Heart right ventricle (tissue), 16 donors: ENCODE measurements at places on chromosomes 1 and 21. TPM values are rescaled to one million over a fixed set of nuclear protein-coding genes. Genes with fewer than 3 reads are reported as not detected.

DNA sequence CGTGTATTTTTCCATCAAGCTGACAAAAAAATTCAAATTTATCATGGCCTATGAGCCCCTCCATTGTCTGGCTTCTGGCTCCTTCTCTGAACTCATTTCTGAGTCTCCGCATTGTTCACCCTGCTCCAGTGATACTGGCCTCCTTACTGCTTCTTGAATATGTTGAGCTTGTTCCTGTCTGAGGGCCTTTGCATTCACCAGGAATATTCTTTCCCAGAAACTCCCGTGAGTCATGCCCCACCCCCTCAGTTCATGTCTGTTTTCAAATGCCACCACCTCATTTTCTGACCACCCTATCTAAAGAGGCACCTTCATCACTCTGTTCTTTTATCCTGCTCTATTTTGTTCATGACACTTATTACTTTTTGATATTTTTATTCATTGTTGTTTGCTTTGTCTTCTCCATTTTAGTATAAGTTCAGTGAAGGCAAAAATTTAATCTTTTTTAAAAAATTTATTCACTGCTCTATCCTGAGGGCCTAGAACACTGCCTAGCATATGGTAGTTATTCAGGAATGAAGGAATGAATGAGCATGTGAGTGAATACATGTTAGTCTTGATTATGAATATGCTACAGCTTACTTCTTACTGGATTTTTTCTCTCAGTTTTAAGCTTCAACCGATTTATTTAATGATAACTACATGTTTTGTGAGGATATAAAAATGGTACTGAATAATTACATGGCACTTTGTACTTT, 140.4 kb upstream of the C1orf105 start:
- DNase-seq = no peak

Gene GPR3
- total RNA-seq = not detected

GRCh38 chr21:45147473-45148315, 73.3 kb downstream of the ADARB1 start:
- DNase-seq = no peak

Gene HSPA13
- 20.8 TPM for total RNA-seq

DNA sequence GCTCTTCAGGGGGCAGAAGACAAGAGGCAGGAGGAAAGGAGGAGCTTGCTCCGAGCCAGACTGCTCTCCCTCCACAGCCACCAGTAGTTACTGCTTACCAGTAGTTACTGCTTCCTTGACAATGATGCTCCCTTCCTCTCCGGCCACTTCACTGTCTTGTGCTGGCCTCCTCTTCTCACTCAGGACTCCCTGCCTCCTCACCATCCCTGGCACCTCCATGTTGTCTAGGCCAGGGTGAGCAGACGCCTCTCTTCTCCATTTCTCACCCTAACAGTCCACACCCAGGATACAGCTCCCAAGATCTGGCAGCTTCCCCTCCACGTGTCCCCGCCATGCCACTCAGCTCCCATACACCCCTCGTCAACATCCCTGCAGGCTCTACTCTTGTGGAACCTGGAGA, 82.4 kb upstream of the TLR5 start:
- DNase-seq = no peak

Gene GFI1
- 0.11 TPM for total RNA-seq

- DNase-seq = no peak
Observed at GRCh38 chr1:210727709-210728108, 399.0 kb downstream of the HHAT start.

DNA sequence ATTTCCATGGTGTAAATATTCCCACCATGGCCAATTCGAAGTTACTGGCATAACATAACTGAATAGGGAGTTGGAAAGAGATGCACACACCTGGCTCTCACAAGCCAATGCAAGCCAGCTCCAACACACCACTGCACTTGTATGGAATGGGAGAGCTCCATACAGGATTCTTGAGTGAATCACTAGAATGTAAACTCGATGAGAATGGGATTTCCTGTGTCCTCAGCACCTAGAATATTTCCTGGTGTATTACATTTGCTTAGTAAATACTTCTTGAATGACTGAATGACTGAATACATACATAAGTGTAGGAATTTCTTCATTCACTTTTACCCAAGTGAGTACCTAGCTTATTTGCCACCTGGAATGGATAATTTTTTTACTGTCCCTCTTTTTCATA, 16.2 kb upstream of the PPIE start:
- DNase-seq = no peak

DNA sequence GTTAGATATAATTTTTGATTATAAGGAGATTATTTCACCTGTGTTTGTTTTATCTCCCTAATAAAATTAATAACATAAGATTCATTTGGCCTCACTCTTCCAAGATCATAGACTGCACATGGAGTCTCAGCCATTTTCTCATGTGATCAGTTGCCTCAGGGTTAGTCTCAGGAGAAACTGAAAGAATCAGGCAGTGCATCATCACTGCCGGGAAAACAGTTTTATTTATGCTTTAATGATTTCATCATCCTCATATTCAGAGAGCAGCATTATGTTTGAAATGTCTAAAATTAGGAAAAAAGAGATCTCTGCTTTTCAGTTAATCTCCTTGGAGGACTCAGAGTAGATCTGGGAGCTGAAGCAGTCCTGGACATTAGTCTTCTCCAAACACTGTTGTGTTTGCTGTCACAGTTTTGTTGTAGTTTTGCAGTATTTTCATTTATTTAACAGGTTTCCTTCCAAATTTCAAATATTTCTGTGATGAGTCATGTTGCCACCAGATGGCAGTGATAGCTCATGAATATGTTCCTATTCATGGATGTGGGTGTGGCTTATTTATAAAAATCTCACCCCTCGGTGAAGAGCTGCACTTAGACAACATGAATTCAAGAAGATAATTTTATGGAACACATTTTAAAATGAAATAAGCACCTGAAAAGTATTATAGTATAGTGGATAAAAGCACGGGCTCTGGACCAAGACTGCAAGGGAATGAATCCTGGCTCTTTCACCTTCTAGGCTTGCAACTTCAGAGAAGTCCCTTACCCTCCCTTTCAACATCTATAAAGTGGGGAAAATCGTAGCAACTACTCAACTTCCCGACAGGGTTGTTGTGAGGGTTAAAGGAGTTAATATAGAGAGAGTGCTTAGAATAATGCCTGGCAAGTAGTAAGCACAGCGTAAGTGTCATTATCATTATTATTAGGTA, 31.2 kb downstream of the CHD1L start:
- peak; percentile 40 for DNase-seq

Gene HSD3B2
- not detected for total RNA-seq

Gene CIART
- 11.6 TPM for total RNA-seq

Gene THRAP3
- total RNA-seq = 100.0 TPM

- no peak for DNase-seq
Observed at GRCh38 chr1:221335161-221336101, 406.5 kb downstream of the DUSP10 start.

DNA sequence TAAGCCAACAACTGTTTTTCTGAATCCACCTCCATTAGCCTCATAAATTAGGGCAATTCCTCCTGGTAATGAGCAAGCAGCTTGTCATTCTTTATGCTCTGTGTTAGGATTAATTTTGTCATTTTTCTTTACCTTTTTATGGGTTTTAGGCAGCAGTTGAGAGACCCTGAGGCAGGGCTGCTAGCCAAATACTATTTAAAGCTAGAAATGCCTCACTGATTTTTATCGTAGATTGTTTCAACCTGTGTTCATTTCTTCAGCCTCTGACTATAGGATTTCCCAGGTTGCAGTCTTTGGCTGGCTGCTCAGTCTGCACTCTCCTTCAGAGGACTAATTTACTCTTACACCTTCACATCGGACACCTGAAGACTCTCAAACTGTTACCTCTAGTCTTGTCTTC, 61.9 kb upstream of the RABGAP1L start:
- no peak for DNase-seq

- DNase-seq = no peak
Observed at GRCh38 chr1:112818990-112819689, 104.0 kb upstream of the PPM1J start.

DNA sequence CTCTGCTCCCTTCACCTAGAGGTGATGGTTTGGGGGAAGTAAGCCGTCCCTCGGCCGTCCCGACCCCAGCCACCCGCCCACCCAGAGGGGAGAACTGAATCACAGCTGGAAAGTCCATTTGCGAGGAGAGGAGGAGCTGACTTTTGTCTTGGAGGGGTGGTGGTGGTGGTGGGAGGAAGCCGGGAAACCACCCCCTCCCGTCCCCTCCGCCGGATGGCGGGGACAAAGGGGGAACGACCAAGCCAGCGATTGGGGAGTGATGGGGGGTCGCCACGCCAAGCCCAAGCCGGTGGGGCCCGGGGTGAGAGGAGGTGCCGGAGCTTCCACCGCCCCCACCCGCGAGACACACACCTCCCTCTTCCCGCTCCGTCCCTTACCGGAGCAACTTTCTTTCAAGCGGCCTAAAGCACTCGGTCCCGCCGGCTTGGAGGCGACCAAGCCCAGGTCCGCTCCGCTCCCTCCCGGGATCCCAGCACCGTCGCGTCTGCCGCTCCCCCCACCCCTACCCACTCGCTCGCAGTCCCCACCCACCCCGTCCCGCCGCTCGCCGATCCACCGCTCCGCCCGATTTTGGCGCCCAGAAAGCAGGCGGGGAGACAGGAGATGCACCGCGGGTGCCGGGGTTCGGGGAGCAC, 540 bp downstream of the ARHGEF2 start:
- DNase-seq = no peak

GRCh38 chr21:27807596-27807995, 840.7 kb upstream of the ADAMTS5 start:
- DNase-seq = no peak

Gene IL12RB2
- 0.89 TPM for total RNA-seq

- DNase-seq = peak; percentile 73
Observed at GRCh38 chr1:206106328-206107167, 10.6 kb downstream of the AVPR1B start.

DNA sequence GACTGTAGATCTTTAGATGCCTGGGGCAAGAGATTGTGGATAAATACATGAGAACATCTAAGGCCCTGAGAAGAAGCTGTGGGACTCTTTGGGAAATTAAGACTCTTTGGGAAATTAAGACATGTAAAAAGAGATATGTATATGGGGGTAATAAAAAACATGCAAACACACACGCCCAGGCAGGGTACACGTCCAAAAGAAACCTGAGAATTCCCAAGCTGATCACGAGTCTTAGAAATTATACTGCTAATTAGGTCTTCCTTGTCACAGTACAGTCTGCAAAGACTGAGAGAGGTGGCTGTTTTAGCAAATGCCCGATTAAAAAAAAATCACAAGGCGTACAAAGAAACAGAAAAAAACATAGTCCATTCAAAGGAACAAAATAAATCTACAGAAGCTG, 39.3 kb upstream of the ERO1B start:
- no peak for DNase-seq

- DNase-seq = no peak
Observed at GRCh38 chr1:185070051-185070450, 24.7 kb downstream of the RNF2 start.

Gene LCE1F
- total RNA-seq = not detected

DNA sequence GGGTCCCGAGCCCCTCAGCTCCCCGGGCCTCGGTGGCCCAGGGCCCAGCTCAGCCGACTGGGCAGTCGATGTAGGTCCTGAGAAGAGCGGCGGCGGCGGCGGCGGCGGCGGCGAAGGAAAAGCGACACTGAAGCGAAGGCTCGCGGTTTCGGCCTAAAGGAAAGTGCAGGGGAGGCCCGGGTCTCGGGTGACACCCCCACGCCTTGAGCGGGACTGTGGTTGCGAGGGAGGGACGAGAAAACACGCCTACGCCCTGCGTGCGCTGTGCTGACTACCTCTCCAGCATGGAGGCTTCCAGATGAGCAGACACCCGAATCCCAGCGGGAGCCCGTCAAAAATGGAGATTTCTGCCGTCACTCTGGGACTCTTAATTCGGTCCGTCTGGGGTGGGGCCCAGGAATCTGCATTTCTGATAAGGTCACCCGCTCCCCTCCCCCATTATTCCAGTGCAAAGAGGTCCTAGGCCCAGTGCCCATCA, 31.2 kb downstream of the DNTTIP2 start:
- peak; percentile 73 for DNase-seq

GRCh38 chr1:150628766-150629114, 672 bp downstream of the ENSA start:
- DNase-seq = no peak

DNA sequence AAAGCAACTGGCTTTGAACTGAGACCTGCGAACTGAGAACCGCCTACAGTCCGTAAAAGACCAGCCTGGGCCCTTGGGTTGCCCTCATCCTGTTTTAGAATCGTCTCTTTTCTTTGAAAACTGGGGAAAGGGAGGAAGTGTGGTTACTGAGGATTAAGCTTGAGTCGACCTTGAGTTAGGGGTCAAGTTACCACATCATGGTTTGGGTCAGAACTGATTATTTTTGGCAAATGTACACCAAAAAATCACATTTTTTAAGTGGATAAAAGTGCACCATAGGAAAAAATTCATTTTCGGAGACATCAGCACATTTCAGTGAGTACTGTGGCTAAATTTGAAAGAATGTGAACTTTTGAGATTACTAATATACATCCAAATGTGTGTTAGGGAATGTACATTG, 76.9 kb upstream of the KAZN start:
- no peak for DNase-seq

DNA sequence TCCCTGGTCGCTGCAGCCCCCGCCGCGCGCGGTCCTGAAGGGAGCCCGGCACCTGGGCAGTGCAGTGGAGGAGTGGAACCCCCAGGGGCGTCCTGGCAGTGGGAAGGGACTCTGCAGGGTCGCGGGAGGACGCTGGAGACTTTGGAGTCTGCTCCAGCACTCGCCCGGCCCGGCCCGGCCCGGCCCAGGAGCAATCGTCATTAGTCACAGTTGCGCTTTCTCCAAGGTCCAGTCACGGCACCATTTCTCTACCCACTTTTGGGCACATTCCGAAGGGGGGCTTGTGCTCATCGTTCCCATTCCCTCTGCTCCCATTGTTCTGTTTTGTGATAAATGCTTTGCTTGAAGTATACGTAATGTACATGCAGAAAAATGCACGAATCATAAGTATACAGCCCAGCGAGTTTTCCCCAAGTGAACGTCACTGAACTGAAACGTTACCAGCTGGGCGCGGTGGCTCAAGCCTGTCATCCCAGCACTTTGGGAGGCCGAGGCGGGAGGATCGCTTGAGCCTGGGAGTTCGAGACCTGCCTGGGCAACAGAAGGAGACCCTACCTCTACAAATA, 999 bp downstream of the THAP3 start:
- DNase-seq = no peak

GRCh38 chr1:239997515-239998311, 94.0 kb upstream of the FMN2 start:
- no peak for DNase-seq

GRCh38 chr1:201399352-201400126, 415 bp upstream of the LAD1 start:
- DNase-seq = no peak

Gene MCOLN3
- 0.33 TPM for total RNA-seq

- DNase-seq = no peak
Observed at GRCh38 chr1:57164584-57164983, 198.8 kb upstream of the C8B start.

GRCh38 chr1:207849646-207850045, 61.3 kb downstream of the CD34 start:
- no peak for DNase-seq

Gene OR2T33
- total RNA-seq = not detected

Gene PRAMEF9
- not detected for total RNA-seq

- no peak for DNase-seq
Observed at GRCh38 chr1:204459706-204460105, 34.9 kb downstream of the PIK3C2B start.
